ENCODE measurements at places on chromosomes 7 and 10.

DNA sequence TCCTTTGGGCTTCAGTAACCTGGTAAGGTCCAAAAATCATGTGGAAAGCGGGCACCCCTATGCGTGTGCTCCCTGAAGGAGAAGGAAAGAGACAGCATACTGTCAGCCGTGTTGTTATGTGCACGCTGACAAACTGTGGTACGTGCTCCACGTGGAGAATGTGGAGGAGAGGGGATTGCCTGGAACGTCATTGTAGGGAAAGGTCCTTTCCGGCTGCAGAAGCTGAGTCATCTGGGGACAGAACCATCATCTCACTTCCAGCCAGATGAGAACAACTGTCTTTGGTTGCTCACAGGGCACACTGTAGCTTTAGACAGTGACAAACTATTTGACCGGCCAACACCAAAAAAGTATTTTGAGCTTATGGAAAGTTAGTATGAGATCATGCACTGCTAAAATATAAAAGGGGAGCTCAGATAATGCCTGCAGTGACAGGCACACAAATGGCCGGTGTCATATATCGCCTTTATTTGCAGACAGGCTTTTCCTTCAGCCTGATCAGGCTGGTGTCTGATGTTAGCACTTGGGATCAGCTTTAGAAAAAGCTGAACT, 38.8 kb upstream of the GRB10 start:
- DNase-seq = no peak

DNA sequence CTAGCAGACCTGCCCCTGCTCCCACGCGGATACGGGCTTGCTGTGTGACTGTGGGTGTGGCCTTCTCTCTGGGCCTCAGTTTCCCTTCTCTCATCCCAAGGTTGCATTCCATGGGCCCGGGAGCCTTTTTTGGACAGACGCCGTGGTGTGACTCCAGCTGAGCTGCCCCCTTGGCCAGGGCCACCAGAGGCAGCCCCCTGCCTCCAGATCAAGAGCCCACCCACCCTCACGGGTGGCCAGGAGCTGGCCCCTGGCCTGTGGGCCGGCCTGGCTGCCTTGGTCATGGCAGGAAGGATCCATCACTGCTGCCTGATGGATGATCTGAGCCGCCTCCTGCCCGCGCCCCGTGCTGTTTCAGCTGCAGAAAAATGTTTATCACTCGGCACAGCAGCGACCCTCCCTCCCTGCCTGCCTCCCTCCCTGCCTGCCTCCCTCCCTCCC, 27.8 kb upstream of the ELFN1 start:
- no peak for DNase-seq

DNA sequence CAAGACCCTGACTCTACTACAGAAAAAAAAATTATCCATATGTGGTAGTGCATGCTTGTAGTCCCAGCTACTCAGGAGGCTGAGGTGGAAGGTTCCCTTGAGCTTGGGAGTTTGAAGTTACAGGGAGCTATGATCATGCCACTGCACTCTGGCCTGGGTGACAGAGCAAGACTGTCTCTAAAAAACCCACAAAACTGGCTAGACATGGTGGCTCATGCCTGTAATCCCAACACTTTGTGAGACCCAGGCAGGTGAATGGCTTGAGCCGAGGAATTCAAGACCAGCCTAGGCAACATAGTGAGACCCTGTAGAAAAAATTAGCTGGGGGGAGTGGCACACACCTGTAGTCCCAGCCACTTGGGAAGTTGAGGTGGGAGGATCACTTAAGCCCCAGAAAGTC, 32.9 kb upstream of the CHST3 start:
- DNase-seq = no peak

- DNase-seq = no peak
Measured at GRCh38 chr10:8487346-8487745, 432.9 kb downstream of the GATA3 start.

DNA sequence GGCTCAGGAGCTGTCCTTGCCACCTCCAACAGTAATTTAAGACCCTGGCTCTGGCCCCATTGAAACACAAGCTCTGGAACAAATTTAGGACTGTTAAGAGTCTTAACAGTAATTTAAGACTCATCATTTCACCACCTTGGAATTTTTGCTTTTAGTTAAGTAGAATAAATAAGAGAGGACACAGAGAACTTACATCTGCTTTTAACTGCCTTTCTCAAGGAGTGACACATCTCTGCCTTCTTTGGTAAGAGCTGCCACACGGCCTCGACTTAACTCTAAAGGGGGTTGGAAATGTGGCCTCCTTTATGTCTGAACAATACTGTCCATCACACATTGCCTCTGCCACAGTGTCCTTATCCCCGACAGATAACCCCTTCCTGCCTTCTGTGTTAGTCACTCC, 77.9 kb downstream of the HERPUD2 start:
- DNase-seq = no peak

GRCh38 chr10:126673565-126673964, 3.1 kb upstream of the C10orf90 start:
- no peak for DNase-seq

DNA sequence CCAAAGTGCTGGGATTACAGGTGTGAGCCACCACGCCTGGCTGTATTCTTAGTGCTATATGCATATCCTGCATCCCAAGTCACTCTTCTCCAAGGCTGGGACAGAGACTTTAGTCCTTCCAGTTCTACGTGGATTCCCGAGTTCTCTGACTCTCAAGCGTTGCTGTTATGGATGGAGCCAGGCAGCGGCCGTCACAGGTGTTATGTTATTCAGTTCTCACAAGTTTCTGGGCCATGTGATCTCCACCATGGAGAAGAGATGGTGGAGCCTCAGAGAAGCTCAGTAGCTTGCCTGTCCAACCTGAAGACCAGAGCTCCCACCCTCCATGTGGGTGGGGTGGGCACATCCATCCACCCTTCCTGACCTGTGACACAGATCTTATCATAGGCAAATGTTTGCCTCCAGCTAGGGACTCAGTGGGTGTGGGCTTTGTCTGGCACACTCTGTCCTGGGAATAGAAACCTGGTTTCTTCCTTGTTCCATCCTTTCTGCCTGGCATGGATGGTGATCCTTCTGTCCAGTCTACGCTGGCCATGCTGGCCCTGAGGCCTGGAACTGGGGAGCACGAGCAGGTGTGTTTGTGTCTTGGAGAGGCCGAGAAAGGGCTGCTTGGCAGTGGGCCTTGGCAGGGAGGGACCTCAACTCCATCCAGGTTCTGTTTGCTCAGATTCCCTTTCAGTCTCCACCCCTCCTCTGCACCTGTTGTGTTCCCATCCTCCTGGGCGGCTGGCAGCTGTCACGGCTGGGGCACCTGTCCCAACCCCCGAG, 55.3 kb downstream of the NEURL1 start:
- no peak for DNase-seq

DNA sequence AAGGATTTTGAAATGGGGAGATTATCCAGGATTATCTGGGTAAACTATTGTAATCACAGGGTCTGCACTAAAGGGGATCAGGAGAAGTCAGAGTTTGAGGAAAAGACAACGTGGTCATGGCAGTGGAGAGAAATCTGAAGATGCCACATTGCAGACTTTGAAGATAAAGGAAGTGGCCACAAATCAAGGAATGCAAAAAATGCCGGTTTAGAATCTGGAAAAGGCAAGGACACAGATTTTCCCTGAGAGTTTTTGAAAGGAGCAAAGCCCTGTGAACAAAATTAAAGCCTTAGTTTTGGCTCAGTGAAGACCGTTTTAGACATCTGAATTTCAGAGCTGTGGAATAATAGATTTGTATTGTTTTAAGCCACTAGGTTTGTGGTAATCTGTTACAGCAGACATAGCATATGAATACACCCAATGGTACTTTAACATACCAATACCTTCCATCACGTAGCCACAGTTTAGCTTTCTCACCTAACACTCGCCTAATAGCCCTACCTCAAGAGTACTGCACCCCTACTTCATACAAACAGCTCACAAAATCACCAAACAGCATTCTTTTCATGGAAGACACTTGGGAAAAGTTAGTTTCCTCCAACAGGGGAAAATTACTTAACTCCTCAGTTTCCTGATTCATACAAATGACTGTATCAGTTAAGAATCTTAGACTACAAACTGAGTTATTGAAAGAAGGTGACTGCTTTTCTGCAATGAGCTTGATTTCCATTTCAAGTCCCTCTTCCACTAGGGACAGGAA, 446.5 kb downstream of the INHBA start:
- no peak for DNase-seq

- no peak for DNase-seq
Measured at GRCh38 chr10:51685768-51686167, 13.6 kb downstream of the CSTF2T start.

DNA sequence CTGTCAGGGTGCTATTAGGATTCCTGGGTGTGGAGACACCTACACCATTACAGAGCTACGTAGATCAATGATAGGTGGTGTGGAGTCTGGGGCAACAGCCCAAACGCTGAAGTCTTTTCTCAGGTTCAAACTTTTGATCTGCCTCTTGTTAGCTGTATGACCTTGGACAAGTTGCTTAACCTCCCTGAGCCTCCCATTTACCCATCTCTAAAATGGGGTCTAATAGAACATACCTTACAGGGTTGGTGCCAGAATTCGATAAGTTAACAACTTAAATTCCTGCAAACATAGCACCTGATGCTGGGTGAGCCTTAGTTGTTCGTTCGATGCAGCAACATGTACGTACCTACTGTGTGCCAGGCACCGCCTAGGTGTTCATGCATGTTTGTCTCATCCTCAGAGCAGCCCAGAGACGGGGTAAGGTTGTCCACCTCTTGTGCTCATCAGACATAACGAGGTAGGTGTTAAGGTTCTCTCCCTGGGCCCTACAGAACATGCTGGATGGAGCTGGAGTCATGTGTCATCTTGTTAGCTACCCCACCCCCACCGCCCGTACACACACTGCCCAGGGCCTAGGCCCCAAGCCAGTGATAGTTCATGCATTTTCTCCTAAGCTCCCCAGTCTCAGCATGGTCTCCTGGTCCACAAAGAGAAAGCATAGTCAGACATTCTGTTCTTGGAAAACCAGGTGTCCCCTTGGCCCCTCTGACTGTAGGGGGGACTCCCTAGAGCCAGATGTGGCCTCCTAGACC, 41.0 kb upstream of the SLC29A3 start:
- no peak for DNase-seq

- peak; percentile 16 for DNase-seq
Measured at GRCh38 chr7:2248984-2249694, 7.1 kb downstream of the NUDT1 start.

DNA sequence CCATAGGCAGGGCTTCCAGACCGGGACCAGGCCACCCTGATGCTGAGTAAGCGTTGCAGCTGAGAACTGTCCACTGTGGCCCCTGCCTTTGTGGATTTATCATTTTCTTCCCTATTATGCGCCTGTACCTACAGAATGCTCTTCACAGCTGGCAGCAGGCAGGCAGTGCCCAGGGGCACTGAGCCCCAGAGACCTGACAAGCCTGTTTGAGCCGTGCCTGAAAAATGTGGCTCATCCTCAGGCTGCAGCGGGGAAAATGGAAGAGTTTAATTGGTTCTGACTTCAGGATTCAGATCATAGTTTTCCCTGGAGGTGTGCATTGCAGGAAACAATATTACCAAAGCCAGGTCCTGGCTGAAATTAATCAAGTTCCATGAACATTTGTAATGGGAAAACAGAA, 200.2 kb downstream of the ZNF438 start:
- no peak for DNase-seq

DNA sequence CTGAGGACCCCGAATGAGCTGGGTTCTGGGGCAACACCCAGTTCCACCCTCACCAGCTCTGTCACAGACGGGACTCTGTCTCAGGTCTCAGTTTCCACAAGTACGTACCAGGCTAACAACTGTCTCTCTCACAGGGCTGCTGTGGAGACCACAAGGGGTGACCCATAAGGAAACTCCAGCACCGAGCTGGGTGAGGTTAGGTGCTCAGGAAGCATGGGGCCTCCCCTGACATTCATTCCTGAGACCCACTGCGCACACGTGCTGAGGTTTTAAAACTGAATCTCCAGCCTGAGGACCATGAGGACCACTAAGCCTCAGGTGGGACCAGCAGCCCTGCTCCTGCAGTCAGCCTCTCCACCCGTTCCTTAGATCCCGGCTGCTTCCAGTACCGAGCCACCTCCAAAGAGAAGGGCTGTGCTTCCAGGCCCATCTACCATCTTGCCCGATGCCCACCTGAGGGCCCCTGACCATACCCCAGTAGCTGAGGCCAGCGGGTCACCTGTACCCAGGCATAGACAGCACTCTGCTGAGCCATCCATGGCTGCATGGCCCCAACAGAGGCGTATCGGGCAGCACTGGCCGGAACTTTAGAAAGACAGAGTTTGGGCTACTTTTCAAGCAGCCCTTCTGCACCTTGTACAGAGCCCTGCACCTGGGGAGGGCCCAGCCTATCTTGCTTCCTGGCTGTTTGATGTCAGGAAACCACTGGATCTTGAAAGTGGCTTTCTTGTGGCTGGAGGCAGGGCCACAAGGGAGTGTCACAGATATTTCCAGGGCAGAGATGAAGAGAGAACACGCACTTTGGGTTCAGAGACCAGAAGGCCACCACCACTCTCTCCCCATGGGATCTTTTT, 18.7 kb downstream of the HSPA12A start:
- peak; percentile 49 for DNase-seq

GRCh38 chr10:85319826-85320225, 991.4 kb downstream of the CCSER2 start:
- DNase-seq = no peak

GRCh38 chr7:103382032-103382402, 34.6 kb downstream of the PSMC2 start:
- DNase-seq = no peak

GRCh38 chr7:151512353-151512752, 7.3 kb downstream of the RHEB start:
- no peak for DNase-seq

- no peak for DNase-seq
Measured at GRCh38 chr10:71269301-71270288, 49.5 kb upstream of the SLC29A3 start.

DNA sequence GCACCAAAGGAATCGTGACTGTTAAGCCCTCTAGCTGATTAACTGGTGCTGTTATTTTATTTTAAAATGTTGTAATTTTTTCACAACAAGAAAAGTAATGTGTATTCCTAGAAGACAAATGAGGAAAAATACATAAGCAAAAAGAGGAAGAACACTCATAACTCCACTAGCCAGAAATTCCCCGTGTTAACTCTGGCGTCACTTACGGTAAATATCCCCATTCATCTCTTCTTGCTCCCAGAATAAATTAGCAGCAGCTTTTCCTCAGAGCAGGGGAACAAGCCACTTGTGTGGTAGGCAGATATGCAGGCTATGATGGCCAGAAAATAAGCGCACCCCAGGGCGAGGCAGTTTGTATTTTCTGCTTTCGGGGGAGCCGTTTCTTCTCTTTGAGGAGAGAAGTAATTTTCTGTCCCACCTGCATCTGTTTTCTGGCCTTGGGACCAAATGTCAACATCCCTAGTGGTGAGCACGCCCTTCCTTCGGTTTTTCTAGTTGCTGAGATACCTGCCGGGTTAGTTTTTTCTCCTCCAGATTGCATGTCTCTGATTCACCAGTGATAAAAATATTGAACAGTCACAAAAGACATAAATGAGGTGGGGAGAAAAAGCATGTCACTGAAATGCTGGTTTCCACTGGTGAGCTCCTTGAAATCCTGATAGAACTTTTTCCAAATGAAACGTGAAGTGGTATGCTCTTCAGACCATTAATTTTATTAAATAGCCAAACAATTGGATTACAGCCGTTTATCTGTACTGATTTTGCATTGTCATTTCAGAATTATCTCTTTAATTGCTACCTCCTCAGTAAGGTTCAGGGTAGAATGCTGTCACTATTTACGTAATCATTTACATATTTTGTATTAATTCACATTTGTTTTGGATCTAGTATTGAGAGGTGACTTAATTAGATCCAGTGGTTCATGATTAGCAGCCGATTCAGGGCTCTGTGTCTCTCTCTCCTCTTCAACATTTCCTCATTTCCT, 268.1 kb downstream of the CAMK1D start:
- no peak for DNase-seq

All from CD4-positive, alpha-beta T cell treated with Interleukin-4 for 4 hours (primary cell).